ENCODE measurements at places on chromosomes 1 and 21. TPM values are rescaled to one million over a fixed set of nuclear protein-coding genes. Genes with fewer than 3 reads are reported as not detected.

GRCh38 chr1:180927348-180927747 is 14.7 kb downstream of the KIAA1614 start:
- peaks cover 24% of the 10 kb centered on the region for H3K4me1 ChIP-seq
- H3K27ac ChIP-seq = no peak overlapping the region
- DNase-seq = no peak
- H3K27me3 ChIP-seq = no peaks in the 10 kb centered on the region
- no peak overlapping the region for H3K4me3 ChIP-seq

SAMSN1 gene
- total RNA-seq = 15.3 TPM

DNA sequence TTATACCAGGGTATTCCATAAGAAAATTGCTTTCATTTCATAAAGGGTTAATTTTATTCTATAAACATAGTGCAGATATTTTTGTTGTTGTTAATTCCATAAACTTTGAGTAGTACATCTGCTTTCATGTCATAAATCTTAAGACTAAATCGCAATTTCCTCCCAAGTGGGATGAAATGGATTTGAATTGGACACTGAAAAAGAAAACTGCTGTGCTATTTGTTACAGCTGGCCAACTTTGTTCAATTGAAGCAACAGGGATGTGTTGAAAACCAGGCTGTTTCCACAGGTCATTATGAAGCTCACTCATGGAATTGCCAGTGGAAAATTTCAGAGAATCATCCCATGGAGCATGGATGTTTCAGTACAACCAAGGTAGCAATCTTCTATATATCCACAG is 252.5 kb upstream of the RGS18 start:
- no peak overlapping the region for H3K4me3 ChIP-seq
- no peaks in the 10 kb centered on the region for H3K4me1 ChIP-seq
- no peaks in the 10 kb centered on the region for H3K27me3 ChIP-seq
- no peak for DNase-seq

- H3K4me1 ChIP-seq = no peaks in the 10 kb centered on the region
- no peak overlapping the region for H3K27ac ChIP-seq
- DNase-seq = no peak
- no peak overlapping the region for H3K4me3 ChIP-seq
- H3K36me3 ChIP-seq = no peaks in the 10 kb centered on the region
These were observed 39.6 kb downstream of the NUF2 start for GRCh38 chr1:163361123-163361934.

FAM163A gene
- total RNA-seq = not detected

MARK1 gene
- 3.9 TPM for total RNA-seq

- H3K27ac ChIP-seq = no peak overlapping the region
- no peaks in the 10 kb centered on the region for H3K27me3 ChIP-seq
- H3K36me3 ChIP-seq = no peaks in the 10 kb centered on the region
- no peak for DNase-seq
- H3K4me1 ChIP-seq = no peaks in the 10 kb centered on the region
These were observed 42.0 kb upstream of the PADI1 start for GRCh38 chr1:17162941-17163340.

DNA sequence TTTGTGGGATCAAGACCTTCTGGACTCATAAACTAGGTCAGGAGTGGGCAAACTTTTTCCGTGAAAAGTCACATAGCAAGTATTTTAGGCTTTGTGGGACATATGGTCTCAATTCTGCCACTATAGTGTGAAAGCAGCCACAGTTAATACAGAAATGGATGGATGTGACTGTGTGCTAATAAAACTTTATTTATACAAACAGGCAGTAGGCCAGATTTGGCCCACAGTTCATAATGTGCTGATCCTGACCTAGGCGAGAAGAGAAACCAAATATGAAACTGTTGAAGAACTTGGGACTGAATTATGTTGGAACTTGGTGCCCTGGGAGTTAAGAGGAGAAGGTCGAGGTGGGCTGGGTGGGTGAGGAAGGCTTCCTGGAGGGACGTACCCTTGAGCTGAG is 17.1 kb downstream of the PADI3 start:
- no peaks in the 10 kb centered on the region for H3K4me1 ChIP-seq
- H3K4me3 ChIP-seq = no peak overlapping the region
- no peaks in the 10 kb centered on the region for H3K36me3 ChIP-seq
- H3K27me3 ChIP-seq = no peaks in the 10 kb centered on the region

- H3K4me1 ChIP-seq = no peaks in the 10 kb centered on the region
- H3K4me3 ChIP-seq = no peak overlapping the region
- H3K27me3 ChIP-seq = no peaks in the 10 kb centered on the region
- H3K27ac ChIP-seq = peak overlapping the region; percentile 17
- no peak for DNase-seq
These were observed 5.7 kb downstream of the F3 start for GRCh38 chr1:94535879-94536278.

DNA sequence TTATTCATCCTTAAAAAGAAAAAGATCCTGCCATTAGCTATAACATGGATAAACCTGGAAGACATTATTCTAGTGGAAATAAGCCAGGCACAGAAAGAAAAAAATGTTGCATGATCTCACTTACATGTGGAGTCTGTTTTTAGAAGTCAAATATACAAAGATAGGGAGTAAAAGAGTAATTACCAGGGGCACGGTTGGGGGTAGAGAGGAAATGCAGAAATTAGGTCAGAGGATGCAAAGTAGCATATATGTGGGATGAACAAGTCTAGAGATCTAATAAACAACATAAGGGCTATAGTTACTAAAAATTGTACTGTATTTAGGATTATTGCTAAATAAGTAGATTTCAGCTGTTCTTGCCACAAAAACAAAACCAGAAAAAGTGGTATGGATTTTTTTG is 61.4 kb upstream of the CD53 start:
- H3K4me3 ChIP-seq = no peak overlapping the region
- H3K27ac ChIP-seq = no peak overlapping the region
- H3K36me3 ChIP-seq = no peaks in the 10 kb centered on the region
- no peak for DNase-seq
- no peaks in the 10 kb centered on the region for H3K4me1 ChIP-seq

DNA sequence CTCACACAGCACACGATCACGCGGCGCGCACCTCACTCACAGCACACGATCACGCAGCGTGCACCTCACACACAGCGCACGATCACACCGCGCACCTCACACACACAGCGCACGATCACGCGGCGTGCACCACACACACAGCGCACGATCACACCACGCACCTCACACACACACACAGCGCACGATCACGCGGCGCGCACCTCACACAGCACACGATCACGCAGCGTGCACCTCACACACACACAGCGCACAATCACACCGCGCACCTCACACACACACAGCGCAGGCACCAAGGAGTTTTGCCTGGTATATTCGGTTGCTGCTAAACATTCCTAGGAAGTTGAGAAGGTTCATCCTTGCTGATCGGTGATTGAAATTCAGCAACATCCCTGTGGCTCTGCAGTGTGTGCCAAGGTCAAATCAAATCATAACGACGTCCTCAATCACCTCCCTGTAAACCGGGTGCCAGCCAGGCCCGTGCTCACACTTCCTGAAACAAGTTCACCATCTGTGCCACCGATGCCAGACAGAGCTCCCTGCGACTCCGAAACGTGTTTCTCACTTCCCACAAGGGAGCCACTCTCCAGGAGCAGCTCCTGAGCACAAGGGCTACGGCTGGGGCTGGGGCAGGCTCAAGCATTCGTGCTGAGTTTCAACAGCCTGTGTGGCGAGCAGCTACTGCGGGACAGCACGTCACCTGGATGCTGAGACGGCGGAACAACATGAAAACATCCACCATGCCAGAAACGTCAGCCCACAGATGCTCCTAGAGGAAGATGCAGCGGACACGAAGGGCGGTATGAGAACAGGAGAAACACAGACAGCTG is 30.2 kb downstream of the WDR4 start:
- H3K27me3 ChIP-seq = no peaks in the 10 kb centered on the region
- no peak for DNase-seq
- H3K27ac ChIP-seq = no peak overlapping the region

DNA sequence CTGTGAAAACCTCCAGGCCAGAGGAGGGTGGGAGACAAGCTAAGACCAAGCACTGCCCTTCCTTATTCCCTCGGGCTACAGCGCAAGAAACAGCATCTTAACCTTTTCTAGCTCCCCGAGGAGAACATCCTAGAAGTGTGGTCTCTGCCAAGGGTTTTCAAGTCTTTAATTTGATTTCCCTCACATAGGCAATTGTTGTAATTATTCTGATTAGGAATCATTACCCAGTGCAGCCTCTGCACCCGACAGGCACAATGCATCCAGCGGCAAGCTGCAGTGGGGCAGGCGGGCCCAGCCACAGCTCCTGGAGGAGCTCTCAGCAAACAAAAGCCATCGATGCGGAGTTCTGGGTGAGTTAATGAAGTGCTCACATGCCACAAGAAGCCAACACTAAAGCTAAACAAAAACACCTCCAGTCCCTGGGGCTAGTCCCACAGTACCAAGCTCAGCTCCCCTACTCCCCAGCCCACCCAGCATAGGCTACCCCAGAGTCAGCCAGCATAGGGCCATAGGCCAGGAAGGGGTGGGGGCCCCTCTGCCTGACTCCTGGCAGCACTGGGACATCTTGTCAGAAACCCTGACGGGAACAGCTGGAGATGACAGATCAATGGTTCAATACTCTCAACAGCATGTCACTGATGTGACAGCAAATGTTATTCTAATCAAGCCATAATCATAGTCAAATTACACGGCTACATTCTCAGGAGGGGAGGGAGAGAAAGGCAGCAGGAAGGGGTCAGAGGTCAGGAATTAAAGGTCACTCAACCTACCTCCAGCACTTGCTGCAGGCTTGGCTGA is 42.5 kb downstream of the ERI3 start:
- peaks cover 11% of the 10 kb centered on the region for H3K36me3 ChIP-seq
- no peaks in the 10 kb centered on the region for H3K4me1 ChIP-seq
- no peak overlapping the region for H3K4me3 ChIP-seq
- no peak overlapping the region for H3K27ac ChIP-seq
- no peak for DNase-seq

- H3K4me3 ChIP-seq = no peak overlapping the region
- H3K27me3 ChIP-seq = peaks cover 46% of the 10 kb centered on the region
- H3K4me1 ChIP-seq = peaks cover 25% of the 10 kb centered on the region
- peak; percentile 80 for DNase-seq
- H3K27ac ChIP-seq = no peak overlapping the region
- no peaks in the 10 kb centered on the region for H3K36me3 ChIP-seq
These were observed 12.7 kb upstream of the PLCH2 start for GRCh38 chr1:2463396-2463795.

DNA sequence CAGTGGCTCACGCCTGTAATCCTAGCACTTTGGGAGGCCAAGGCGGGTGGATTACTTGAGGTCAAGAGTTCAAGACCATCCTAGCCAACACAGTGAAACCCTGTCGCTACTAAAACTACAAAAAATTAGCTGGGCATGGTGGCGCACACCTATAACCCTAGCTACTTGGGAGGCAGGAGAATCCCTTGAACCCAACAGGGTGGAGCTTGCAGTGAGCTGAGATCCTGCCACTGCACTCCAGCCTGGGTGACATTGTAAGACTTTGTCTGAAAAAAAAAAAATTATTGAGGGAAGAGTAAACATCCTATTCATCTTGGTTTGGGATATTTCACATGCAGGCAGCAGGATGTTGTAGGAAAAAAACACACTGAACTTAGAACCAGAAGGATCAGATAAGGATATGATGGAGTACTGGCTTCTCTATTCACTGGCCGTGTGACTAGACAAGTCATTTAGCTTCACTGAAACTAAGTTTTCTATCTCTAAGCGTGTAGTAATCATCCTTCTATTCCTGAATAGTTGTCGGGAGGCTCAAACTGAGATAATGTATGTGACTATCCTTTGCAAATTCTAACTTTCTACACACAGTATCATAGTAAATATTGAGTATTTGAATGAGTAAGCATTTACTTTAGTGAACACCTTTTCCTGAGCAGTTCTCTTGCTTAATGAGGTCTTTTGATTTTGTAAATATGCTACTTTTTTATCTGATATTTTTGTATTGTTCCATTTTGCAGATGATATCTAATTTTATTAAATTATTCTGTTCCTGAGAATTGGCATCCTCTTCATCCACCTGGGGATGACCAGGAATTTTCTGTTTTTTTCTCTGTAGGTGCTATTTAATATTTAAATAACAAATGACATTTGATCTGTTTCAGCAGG is 18.2 kb downstream of the CAP1 start:
- H3K4me3 ChIP-seq = no peak overlapping the region
- no peak for DNase-seq
- peaks cover 48% of the 10 kb centered on the region for H3K4me1 ChIP-seq
- H3K27ac ChIP-seq = peak overlapping the region; percentile 67

DNA sequence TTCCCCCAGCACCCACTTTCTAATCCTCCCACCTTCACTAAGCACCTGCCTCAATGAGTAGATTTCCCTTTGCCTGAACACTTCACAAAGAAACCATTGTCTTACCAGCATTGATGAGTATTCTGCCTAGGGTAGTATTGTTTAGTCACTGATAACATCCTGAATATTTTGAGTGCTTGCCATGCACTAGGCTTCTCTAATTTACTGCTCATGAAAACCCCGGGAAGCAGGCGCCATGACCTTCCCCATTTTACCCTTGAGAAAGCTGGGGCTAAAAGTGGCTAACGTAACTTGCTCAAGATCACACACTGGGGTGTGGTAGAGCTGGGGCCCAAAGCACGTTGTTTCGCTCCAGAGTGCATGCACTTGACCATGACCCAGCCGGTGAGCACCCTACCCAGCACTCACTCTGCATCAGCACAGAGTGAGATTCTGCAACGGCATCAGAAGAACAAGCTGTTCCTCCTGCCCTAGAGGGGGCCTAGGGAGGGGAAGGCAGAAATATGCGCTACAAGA is 10.6 kb upstream of the F3 start:
- no peaks in the 10 kb centered on the region for H3K27me3 ChIP-seq
- no peaks in the 10 kb centered on the region for H3K4me1 ChIP-seq
- no peak for DNase-seq
- peak overlapping the region; percentile 56 for H3K27ac ChIP-seq
- no peak overlapping the region for H3K4me3 ChIP-seq

WNT9A gene
- total RNA-seq = 1.8 TPM

- H3K4me3 ChIP-seq = no peak overlapping the region
- peak overlapping the region; percentile 65 for H3K27ac ChIP-seq
- H3K27me3 ChIP-seq = no peaks in the 10 kb centered on the region
- peaks cover 6% of the 10 kb centered on the region for H3K4me1 ChIP-seq
These were observed 73.3 kb upstream of the IRF2BP2 start for GRCh38 chr1:234683127-234683860.

GBP3 gene
- total RNA-seq = 26.8 TPM

LCE1F gene
- not detected for total RNA-seq

GBP2 gene
- total RNA-seq = 59.3 TPM

Data from adrenal gland (tissue), 19 donors.